ENCODE measurements at places on chromosomes 3 and 15.
A peak's percentile ranks its signal among the peaks of the same experiment; 100 is the strongest.

DNA sequence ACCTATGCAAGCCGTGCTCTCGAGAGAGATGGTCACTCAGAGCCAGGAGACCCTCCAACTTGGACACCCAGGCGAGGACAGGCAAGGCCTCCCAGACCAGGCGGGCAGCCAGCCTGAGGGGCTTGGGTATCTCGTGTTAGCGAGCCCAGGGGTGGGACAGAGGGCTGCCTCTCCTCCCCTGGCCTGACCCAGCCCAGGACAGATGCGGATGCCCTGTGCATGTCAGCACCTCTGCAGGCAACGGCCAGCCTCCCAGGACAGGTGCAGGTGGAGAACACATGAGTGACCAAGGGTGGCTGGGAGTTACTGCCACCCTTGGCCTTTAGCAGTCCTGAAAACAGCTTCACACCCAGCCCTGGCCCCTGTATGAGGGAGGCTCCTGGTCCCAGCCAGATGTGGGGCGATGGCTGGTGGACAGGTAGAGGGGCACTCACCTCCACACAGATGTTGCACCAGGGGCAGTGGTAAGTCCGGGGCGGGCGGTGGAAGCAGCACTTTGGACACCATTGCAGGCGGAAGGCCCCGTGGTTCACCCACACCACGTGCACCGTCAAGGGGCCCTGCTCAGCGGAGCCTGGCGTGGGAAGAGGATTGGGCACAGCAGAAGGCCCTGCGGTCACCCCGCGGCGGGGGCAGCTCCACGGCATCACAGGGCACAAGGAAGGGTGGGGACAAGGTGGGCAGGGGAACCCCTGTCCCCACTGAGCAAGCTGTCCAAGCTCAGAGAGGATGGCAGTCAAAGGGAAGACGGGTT lies 2.1 kb downstream of the ZDHHC19 start:
- DNase-seq: no peak

- DNase-seq: no peak
Measured at GRCh38 chr3:12578742-12579141, 21.9 kb downstream of the MKRN2 start.

- no peak for DNase-seq
Measured at GRCh38 chr3:20051123-20051806, 11.0 kb downstream of the KAT2B start.

- DNase-seq: no peak
Measured at GRCh38 chr3:102205647-102206046, 229.2 kb upstream of the ZPLD1 start.

GRCh38 chr3:17070161-17070959 lies 185.6 kb downstream of the PLCL2 start:
- no peak for DNase-seq

- no peak for DNase-seq
Measured at GRCh38 chr3:69737392-69737791, 1.9 kb upstream of the MITF start.

DNA sequence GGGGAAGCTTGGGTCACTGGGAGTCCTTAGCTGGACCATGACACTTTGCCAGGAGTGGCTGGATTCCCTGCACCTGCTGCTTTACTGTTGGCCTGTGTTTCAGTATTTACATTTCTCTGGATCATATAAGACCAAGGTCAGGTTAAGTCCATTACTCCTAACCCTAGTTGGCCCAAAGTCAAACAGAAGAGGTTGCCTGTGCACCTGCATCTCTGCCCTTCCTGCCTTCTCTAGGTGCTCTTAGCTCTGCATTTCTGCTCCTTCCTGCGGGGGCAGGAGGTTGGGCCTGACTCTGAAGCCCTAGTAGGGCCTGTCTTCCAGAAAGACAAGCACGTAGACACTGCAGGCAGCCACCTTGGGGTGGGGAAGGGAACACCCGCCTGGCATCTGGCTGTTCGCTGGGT lies 124.3 kb downstream of the RPLP1 start:
- no peak for DNase-seq

GRCh38 chr15:95329362-95329761 lies 1001.1 kb upstream of the NR2F2 start:
- DNase-seq: no peak

DNA sequence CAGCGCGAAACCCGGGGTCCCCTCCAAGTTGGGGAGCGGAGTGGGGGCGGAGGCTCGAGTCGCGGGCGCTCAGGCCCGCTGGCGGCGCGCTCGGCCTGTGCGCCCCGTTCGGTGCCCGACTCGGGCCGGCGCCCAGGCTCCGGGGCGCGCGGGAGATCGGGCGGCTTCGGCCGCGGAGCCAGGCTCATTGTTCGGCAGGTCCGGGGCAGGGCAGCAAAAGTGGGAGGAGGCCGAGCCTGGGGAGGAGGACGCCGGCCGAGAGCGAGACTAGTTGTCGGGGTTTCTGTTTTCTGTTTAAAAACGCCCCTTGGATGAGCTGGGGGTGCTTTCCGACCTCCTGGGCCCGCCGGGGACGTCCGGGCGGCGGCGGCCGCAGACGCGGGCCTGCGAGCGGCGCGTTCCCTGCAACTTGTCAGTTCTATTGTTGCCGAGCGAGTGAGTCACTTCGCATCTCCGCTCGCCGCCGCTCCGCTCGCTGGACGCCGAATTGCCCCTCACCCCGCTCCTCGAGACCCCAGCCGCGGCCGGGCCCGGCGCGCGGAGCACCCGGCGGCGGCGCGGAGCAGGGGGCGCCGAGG lies 676 bp downstream of the TCF12 start:
- peak; percentile 26 for DNase-seq

- peak; percentile 40 for DNase-seq
Measured at GRCh38 chr15:63593705-63594671, 3.2 kb upstream of the FBXL22 start.

- DNase-seq: no peak
Measured at GRCh38 chr15:99958426-99959097, 225.3 kb upstream of the LYSMD4 start.

DNA sequence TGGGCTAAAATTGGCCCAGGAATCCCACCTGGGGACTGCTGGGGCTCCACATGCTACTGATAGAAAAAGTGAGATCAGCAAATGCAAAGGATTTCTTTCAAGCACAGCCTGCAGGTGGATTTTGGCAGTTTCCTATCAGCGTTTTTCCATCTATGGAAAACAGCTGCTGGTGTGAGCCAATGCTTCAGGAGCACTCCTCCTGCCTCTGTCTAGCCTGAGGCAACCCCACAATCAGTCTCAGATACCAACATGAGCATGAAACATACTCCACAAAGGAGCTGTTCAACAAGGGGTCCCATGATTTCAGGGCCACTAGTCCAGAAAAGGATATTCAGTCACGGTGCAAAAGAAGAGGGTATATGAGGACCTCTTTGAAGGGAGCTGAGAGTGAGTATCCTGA lies 311.5 kb upstream of the THBS1 start:
- no peak for DNase-seq

GRCh38 chr3:72836923-72837322 lies 11.3 kb downstream of the SHQ1 start:
- DNase-seq: no peak

DNA sequence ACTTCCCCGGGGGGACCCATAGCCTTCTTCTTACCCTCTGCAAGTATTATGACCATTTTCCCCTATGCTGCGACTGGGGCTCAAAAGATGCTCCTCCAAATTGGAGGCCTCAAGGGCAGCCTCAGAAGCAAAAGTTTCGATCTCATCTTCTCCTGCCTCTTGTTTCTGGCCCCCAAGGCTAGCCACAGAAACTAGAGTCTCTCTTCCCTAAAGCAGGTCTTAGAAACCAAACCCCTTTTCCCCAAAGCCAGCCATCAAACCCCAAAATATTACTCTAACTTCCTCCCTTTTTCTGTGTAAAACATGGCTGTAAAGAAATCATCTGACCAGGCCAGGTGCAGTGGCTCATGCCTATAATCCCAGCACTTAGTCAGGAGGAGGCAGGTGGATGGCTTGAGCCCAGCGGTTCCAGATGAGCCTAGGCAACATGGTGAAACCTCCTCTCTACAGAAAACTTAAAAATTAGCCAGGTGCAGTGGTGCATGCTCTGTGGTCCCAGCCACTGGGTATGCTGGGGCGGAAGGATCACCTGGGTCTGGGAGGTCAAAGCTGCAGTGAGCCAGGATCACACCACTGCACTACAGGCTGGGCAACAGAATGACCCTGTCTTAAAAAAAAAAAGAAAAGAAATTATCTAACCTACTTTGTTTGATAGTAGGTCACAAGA lies 36.7 kb upstream of the MFGE8 start:
- no peak for DNase-seq

DNA sequence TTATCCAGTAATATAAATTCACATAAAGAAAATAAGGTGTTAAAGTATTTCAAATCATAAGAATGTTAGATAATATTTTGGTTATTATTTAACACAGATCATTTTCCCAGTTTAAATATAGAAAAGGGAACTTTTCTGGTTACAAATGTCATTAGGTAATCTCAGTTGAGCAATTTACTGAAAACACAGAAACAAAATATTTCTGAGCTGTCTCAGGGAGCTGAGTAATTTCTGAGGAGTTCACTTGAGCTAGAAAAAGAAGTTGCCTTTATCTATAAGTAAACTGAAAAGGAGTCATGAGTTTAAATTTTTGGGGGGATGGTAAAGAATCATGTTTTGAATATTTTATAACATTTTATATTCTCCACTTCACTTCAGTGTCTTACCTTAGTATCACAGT lies 855.4 kb upstream of the ARPP21 start:
- no peak for DNase-seq

GRCh38 chr3:53155760-53156159 lies 5.2 kb upstream of the PRKCD start:
- no peak for DNase-seq

DNA sequence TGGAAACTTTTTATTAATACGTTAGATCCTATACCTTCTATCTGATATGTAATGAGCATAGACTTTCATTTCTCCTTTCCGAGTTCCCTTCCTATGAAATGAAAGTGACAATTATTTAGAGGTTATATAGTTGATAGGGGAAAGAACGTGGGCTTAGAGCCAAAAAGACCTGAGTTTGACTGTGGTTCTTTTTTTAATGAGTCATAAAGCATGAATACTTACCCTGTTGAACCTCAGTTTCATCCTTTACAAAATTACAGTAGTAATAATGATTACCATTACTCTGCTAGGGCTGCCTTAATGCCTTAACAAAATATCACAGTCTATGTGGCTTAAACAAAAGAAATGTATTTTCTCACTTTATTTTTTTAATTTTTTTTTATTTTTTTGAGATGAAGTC lies 75.9 kb downstream of the AGBL1 start:
- DNase-seq: no peak

GRCh38 chr3:57852896-57853295 lies 96.8 kb downstream of the SLMAP start:
- no peak for DNase-seq

DNA sequence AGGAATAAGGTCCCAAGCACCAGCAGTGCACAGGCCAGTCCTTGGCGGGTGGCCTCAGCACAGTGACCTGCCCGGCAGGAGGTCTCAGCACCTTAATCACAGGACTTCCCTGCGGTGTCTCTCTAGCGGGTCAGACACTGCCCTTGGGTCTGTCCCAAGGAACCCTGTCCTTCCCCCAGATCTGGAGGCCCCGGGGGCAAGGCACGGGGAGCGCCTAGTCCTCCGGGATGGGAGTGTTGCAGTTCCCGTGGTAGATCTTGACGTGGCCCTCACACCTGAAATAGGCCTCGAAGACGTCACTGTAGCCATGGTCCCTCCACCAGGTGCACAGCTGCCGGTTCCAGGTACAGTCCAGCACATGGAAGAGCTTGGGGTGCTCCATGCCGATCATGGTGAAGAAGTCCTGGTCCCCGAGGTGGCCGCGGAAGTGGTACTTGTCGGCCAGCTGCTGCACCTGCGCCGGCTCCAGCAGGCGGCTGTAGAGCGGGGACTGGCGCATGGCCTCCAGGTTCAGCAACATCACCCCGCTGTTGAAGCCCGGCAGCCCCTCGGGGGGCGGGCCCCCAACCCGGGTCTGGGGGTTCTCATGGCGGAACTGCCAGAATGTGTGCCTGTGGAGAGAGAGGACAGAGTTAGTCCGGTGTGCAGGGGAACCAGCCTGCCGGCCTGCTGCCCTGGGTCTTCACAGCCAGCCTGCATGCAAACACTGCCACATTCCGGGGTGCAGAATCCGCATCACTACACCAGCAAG lies 201.3 kb downstream of the XXYLT1 start:
- DNase-seq: no peak

DNA sequence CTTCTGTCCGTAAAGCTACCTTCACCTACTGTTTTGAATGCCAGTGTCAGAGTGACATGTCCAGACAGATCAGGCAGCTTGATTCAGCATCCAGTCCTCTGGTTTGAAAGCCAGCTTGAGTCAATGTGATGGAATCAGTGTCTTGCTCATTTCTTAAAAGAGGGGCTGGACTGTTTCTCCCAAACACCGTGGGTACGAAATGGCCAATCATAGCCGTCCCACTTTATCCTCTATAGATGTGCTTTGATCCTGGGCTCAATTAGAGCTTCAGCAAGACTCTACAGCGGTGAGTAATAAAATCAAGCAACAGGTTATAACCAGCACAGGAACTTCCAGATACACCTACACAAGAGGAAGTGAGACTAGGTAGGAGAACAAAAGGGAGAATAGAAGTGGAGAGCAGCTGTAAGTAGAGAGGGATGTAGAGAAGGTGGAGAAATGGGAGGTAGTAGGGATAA lies 17.0 kb upstream of the OR5K1 start:
- no peak for DNase-seq

- no peak for DNase-seq
Measured at GRCh38 chr15:85027033-85027380, 45.4 kb downstream of the PDE8A start.

DNA sequence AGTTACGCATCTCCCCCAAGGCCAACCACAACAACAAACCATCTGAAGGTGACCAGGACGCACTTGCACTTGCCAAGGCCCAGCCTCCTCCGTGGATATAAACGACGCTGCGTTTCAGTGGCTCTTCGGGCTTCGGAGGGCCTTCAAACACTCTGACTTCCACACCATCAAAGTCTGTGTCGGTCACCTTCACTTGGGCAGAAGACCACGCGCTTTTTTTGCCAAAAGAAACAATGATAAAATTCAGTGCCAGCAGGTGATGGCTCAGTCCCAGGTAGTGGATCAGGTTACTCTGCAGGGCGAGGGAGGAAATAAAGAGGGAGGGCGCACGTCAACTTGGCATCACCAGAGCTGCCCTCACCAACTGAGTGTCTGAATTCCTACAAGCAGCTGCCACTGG lies 63.0 kb downstream of the NCEH1 start:
- no peak for DNase-seq

DNA sequence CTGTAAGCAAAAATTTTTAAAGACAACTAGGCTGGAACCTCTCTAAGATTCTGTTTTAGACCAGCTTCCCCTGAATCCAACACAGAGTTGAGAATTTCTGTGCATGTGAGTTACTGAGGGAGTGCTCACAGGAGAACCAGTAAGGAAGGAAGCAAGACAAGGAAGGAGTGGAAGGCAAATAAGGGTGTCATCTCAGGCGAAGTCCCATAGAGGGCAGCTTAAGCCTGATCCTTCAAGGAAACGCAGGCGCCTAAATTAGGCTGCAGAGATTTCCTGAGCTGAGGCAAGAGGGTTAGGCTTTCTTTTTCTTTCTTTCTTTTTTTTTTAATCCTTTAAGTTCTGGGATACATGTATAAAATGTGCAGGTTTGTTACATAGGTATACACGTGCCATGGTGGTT lies 36.2 kb upstream of the COL6A6 start:
- DNase-seq: no peak

- no peak for DNase-seq
Measured at GRCh38 chr15:98758224-98758623, 109.9 kb downstream of the IGF1R start.

Data from stimulated activated CD4-positive, alpha-beta T cell treated with anti-CD3 and anti-CD28 coated beads, TNF-alpha, amount 100 ng/mL, for 48 hours (primary cell).